ENCODE measurements at places on chromosomes 3 and 15.

DNA sequence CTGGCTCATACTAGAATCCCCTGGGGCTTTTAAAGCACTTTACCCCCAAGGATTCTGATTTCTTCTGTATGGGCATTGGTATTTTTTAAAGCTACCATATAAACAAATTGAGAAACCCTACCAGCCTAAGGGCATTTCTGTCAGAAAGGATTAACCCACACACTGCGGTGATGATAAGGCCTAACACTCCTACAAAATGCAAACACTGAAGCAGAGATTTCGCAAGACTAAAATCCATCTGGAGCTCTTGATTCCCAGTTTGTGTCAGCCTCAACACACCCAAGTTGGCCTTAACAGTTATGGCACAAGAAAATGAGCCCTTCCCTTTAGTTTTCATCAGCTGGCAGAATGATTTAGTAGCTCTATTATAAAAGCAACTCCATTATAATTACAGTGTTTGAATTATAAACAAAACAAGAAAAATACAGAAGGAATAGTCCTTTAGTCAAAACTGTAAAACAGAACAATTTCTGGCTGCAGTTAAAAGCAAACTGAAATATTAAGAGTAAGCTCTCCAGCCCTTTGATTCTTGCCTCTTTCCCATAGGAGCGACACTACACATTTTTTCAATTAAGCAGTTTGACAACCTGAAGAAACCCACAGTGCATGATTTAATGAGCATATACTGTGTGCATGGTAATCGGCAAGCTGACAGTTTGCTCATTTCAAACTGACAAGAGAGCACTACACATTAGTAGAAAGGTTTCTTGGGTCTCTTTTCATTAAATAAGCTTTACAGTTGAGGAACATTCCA is 441.2 kb downstream of the FHIT start:
- no peak for DNase-seq

GRCh38 chr3:115651599-115651998 is 28.3 kb downstream of the GAP43 start:
- DNase-seq: no peak

GRCh38 chr15:94844538-94845389 is 613.4 kb downstream of the MCTP2 start:
- DNase-seq: no peak

- no peak for DNase-seq
Measured at GRCh38 chr3:136624894-136625815, 127.0 kb downstream of the STAG1 start.

- no peak for DNase-seq
Measured at GRCh38 chr3:64554096-64554920, 133.5 kb downstream of the ADAMTS9 start.

DNA sequence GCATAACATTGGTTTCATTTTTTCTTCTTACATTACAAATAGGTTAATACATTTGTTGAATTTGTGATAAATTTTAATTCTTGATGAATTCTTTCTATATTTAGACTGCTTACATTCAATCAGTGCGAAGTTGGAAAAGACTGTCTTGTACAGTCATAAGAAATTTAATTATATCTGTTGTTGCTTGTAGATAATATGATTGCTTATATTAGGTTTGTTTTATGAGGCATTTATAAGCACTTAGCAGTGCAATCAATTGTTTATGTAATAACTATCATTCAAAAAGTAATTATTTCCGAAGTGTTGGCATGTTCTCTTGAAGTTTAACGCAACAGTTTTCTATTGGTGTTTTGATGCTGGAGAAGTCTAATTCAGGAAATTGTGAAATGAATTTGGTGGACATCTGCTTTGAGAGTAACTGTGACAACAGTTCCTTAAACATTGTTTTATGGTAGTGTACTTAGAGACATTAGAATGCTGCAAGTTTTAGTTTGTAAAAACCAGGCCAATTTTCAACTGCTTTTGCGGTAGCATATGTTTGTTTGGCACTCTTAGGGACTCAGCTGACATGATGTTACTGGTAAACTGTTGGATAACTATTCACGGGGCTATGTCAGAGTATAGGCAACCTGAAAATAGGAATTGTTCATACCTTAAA is 99.7 kb downstream of the NAALADL2 start:
- DNase-seq: no peak

DNA sequence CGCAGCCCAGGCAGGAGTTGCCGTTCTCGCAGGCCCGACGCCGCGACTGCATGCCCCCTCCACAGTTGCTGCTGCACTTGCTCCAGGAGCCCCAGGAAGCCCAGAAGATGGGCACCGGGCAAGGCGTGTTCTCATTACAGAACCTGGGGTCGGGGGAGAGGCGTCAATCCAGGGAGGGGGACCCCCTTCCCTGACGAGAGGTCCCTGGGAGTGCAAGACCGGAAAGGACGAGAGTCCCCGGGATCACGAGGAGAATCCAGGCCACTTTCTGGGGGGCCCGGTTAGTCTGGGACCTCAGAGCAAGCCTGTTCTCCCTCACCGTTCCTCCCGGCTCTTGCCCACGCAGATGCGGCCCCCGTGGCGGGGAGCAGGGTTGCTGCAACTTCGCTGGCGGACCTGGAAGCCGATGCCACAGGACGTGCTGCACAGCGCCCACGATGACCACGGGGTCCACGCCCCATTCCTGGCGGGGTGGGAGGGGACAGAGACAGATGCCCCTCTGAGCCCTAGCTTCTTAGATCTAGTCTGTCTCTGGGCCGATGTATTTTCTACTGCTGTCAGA is 113.9 kb downstream of the SEMA5B start:
- DNase-seq: no peak

DNA sequence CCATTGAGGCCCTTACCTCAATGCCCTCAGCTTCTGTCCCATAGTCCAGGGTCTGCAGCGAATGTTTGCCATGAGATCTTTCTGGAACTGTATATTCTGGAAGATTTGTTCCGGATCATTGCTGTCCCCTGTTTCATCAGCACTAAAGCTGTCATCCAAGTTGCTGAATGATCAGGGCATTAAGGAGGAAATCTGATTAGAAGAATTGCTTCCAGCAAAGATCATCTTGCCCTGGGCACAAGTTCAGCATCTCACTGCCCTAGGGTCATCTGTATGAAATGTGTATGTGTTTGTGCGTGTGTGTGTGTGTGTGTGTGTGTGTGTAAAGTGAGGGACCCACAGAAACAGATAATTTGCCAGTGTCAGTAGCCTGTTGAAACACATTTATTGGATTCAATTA is 1.4 kb downstream of the TMC3 start:
- no peak for DNase-seq

- DNase-seq: no peak
Measured at GRCh38 chr3:123817413-123817812, 66.7 kb downstream of the MYLK start.

DNA sequence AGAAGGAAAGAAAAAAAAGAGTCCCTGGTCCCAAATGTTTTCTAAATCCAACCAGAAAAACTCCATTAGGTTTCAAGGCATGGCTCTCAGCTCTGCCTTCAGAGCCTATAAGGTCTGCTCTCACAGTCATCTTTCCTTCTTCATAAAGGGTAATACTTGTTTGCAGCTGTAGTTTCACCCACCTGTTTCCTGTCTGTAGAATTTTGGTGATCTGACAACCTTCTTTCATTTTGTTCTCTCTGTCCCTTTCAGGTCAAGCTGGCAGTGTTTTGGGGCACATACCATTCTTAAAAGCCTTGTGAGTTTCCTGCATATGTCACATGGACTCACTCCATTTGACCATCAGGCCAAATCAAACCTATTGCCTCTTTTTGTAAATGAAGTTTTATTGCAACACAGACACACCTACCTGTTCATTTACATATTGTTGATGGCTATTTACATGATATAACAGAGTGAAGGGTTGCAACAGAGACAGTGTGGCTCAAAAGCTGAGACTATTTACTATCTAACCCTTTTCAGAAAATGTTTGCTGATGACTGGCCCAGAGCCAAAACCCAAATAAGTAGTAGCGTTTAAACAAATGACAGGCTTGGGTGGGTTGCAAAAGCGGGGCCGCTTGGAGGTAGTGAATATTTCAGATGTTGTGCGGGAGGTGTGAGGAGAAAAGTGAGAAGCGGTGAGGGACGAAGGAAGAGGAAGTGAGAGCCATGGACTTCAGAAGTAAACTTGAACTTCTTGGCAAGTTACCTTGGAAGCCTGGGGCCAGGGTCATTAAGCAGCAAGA is 292.7 kb upstream of the PROK2 start:
- no peak for DNase-seq

DNA sequence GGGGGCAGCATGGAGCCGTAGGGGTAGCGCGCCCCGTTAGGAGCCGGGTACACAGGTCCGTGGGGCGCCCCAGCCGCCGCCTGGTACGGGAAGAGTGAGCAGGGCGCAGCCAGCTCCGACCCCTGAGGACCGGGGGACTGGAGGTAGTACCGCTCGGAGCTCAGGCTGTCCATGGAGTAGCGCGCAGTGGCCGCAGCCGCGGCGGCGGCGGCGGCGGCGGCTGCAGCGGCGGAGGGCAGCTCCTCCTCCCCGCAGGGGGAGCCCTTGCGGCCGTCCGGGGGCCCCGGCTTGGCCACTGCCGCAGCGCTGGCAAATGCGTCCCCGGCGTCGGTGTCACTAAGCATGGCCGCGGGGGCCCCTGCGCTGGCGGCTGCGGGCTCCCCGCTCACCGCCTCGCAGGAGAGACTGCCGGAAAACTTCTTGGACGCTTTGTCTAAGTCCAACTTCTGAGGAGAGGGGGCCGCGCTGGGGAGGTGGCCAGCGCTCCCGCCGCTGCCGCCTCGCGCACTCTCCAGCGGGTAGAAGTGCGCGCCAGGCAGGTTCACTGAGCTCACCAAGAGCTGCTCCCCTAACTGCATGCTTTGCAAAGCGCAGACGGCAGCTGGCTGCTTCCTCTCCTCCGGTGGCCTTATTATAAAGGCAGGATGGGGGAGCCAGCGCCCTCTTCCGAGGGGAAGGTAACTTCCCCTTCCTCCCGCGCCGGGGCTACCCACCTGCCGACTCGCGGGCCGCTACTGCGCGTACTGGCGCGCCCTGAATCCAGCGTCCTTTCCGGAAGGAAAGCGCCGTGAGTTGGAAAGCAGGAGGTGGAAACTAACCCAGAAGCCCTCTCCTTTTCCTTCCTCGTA is at the start of gene EOMES:
Gene EOMES, minus strand, starts transcription at position 607 of the 848 bp plus-strand sequence. Its CDS starts 29 bp downstream, at position 578.
- DNase-seq: peak; percentile 71

GRCh38 chr3:143479727-143480126 is 360.2 kb downstream of the CHST2 start:
- no peak for DNase-seq

DNA sequence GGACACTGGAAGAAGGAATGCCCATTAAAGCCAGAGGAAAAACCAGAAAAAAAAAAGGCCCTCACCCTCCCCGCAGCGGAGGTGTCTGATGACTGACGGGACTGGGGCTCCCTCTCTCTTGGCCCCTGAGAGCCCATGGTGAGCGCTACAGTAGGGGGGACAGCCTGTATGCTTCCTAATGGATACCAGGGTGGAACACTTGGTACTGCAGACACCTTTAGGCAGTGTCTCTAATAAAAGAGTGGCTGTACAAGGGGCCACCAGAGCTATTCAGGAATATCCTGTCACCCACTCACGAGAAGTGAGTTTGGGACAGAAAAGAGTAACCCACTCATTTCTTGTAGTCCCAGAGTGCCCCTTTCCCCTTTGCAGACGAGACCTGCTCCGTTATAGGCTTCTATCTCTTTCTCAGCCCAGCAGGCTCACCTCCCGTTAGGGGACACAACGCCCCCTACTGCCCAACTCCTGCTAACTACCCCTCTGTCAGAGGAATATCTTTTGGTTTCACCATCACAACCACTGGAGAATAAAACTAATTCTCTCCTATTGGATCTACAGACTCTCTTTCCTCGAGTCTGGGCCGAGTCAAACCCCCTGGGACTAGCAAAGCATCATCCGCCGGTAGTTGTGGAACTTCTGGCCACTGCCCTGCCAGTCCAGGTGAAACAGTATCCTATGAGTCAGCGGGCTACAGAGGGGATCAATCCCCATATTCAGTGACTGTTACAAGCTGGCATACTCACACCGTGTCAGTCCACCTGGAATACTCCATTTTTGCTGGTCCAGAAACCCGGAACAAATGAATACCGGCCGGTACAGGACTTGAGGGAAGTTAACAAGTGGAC is 40.8 kb downstream of the ZBTB11 start:
- peak; percentile 39 for DNase-seq

DNA sequence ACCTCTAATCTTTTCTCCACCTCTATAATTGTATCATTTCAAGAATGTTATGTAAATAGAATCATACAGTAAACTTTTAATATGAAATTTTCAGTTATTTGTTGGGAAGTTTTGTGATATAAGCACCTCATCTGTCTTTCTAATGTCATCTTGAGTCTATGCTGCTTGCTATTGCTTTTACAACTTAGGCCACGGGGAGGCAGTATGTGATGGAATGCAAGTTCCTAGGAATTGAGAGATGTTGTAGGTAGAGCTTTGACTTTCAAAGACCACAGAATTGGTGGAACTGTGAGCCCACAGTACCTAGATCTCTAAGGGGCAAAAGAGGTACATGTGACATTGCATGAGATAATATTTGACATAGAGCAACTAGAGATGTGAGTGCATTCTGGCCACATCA is 328.3 kb downstream of the MFSD1 start:
- no peak for DNase-seq

GRCh38 chr15:26660241-26660640 is 112.6 kb downstream of the GABRB3 start:
- DNase-seq: no peak

GRCh38 chr15:93196135-93196670 is 107.2 kb upstream of the RGMA start:
- no peak for DNase-seq

DNA sequence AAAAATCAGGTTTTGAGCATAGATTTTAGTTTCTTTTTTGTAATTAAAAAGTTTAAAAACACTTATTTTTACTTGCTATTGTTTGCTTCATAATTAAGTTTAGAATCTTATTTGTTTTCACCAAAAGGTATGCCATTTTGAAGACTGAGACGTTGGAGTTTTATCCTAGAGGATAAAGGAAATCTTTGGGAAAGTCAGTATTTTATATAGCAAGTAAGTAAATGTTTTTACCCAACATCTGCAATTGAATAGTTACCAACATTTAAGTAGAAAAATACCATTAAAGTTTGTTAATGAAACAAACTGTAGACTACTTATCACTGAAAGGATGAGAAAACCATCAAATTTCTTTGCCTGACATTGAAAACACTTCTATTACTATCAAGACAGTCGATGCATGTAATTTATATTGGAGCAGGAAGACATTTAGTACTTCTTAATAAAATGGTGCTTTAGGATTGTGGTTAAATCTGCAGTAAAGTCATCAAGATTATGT is 14.0 kb upstream of the CHD2 start:
- DNase-seq: no peak

DNA sequence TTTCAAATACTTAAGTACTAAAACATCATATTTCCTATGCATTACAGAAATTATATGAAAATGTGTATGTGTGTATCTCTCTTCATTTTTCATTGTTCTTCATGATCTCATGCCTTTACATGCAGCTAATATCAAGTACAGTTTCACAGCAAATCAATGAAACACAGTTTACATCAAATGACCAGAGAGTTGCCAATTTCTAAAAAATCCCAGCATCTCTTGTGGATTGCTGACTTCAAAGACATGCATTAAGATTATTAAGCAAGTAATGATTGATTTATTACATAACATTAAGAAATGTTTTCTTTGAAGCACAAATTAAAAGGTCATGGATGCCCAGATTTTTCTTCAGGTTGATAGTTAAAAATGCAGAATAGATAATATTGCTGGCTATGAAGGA is 31.0 kb upstream of the TAFA4 start:
- DNase-seq: no peak

Measured in activated gamma-delta T cell treated with anti-CD3 and anti-CD28 coated beads, Interleukin-2, amount 50 U/mL, for 16 hours (primary cell).